HTR-8/SVneo (cell line): ENCODE measurements at places on chromosomes 7 and 10.

- no peak for DNase-seq
Measured at GRCh38 chr7:52455571-52455970, 579.9 kb upstream of the POM121L12 start.

DNA sequence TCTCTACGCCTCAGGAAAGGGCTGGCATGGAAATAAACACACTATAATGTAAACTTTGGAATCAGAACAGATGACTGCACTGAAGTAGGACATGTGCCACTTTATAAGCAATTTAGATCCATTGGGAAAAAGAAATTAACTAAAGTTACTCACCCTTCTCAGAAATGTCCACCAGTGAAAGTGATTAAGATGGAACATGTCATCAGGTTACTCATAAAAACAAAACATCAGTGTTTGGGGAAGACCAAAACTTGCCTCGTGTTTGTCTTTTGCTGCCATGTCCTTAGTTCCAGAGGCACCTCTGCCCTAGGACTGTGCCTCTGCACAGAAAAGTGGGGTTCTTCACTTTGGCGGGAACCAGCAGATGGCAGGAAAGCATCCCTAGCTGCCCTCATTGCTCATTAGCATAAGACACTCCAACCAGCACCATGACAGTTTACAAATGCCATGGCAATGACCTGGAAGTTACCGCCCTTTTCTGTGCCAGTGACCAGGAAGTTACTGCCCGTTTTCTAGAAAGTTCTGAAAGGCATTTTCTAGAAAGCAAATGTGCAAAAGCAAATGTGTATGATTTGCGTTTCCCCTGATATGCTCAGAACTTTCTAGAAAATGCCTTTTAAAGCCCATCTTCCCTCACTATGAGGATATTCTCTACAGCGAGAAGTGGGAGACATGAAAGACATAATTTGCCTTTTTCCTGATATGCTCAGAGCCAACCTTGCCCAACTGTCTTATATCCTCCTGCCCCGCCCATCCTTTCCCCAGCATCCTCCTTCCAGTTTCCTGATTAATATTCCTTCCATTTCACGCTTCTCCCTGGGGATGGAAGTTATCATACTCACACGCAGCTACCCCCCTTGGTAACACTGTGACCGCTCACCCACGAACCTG, 258.2 kb downstream of the USP6NL start:
- no peak for DNase-seq

DNA sequence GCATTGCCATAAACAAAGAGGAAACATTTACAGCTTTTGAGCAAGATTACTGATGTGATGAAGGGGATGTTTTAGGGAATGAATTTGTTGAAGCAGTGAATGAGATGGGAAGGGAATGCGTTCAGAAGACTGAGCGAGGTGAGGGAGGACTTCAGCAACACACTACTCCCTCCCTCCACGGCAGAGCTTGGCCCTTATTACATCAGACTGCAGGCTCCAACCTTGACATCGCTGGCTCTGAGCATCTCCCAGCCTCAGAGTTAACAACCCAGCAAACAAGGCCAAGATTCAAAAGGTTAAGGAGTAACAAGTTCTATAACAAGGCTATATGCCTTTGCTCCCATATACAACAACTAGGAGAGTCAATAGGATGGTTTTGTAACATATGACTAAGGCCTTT, 164.4 kb downstream of the ELMO1 start:
- no peak for DNase-seq

DNA sequence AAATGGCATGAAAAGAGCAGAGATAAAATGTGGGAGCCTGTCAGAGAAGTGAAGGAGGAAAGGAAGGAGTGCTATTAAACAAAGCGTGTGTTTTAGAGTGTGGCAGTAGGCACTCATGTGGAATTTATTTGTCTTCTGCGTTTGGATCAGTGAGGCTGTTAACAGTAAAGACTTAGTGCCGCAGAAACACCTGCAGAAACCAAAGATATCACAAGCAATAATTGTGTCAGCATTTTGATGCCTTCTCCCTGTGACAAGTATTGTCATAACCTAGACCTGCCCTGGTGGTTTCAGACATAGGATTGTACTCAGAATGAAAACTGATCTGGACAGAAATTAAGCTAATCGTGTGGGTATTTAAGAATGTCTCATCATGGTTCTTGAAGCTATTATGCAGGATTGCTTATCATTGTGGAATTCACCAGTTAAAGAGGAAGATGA, 191.0 kb downstream of the CAMK1D start:
- no peak for DNase-seq

DNA sequence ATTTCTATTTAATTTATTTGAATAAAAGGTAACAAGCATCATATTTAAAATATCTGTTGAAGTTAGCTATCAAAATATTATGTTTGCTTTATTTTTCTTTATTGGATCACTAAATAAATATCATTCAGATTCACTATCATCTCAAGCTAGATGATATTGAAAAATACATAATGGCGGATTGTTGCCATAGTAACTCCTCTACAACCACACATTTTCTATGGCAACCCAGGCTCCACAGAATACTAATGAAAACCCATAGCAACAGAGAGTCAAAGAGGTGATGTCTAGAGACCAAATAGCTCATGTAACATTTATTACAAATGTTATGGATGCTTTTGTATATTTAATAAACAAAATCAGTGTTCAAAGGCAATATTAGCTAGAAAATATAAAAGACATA, 148.9 kb upstream of the CDK1 start:
- no peak for DNase-seq

GRCh38 chr7:88217675-88218428, 2.0 kb downstream of the SRI start:
- DNase-seq = no peak

DNA sequence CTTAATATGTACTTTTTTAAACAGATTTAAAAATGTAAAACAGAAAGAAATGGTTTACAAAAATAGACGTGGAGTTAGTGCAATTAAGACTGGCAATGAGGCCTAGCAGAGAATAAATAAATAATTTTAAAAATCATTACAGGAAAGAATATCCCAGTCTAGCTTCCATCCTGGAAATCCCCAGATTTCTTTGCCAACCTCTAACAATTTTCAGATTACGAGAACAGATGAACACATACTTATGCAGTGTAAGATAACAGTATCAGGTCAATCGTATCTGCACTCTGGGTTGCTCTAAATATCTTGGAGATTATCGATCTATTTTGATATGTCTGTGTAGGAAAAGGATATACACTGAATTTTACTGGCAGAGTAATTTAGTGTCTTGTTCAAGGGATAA, 210.5 kb downstream of the SEMA3A start:
- DNase-seq = no peak

GRCh38 chr7:17297243-17297642, 1.2 kb upstream of the AHR start:
- no peak for DNase-seq

DNA sequence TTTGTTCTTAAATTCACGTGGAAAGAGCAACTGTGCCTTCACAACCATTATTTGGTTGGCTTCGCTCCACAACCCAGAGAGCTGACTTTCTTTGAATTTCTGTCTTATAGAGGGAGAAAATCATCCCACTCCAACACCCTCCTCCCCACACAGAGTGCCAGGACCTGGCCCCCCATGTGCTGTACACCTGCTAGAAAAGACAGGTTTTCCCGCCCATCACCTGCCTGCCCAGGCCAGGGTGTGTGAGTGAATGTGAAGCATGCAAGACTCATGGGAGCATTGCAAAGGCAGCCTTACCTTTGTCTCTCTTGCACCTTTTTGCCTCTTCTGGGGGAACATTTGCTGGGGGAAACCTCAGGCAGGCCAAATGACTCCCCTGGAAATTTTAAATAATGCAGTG, 319.0 kb downstream of the TNS3 start:
- DNase-seq = no peak

DNA sequence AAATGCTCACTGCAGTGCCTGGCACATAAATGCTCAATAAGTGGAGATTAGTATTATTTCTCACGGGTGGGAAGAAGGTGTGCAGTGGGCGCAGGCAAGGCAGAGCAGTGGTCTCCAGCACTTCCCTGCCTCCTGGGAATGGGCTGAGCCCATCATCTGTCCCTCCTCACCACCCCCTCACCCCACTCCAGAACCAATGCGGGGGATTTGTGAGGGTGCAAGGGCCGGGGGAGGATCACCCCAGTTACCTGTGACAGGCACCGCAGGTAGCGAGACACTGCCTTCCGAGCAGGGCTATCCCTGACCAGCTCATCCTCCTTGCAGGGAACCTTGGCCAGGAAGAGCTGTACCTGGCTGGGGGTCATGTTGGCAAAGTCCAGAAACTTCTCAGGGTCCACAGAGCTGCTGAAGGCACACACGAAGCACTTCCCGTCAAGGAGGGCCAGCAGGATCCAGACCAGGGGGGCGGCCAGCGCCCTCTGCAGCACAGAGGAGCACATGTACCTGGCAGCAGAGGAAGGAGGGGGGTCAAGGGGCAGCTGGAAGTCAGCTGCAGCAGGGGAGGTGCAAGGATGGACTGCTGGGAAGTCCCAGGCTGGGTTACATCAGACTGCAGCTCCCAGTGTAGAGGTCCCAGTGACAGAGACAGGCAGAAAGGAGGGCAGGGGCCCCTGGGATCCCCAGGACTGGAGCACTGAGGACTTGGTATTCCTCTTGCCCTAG, 2.8 kb downstream of the CALHM3 start:
- DNase-seq = no peak

DNA sequence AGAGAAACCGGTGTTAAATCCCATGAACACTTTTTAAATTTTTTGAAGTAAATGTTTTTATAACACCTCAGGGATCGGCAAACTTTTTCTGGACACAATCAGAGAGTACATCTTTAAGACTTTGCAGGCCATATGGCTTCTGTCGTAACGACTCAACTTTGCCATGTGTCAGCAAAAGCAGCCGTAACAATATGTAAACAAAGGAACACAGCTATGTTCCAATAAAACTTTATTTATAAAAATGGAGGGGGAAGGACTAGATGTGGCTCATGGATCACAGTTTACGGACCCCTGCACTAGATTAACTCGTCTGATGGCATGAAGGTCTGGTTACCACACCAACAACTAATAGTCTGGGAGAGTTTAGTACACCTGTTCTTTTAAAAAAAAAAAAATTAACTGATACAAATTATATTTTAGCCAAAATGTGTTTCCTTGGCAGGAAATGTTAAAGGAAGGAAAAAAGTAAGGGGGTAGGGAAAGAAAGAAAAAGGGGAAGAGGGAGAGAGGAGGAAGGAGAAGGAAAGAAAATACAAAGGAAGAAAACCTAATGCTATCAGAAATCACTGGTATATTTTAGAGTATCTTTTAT, 50.2 kb downstream of the ABI1 start:
- no peak for DNase-seq
